ENCODE measurements at places on chromosomes 4 and X. TPM values are rescaled to one million over a fixed set of nuclear protein-coding genes. Genes with fewer than 3 reads are reported as not detected.

CCDC160 gene
- not detected for total RNA-seq

KLF8 gene
- total RNA-seq: 6.7 TPM

SOX3 gene
- total RNA-seq: not detected

GAGE12E gene
- total RNA-seq: not detected

EFHC2 gene
- not detected for total RNA-seq

SPANXA2 gene
- total RNA-seq: not detected

PITX2 gene
- total RNA-seq: not detected

CSAG3 gene
- total RNA-seq: 0.78 TPM

PRSS12 gene
- total RNA-seq: not detected

DTHD1 gene
- 1.0 TPM for total RNA-seq

HSFX3 gene
- total RNA-seq: not detected

PCDH19 gene
- total RNA-seq: not detected

VEGFC gene
- not detected for total RNA-seq

OTUD6A gene
- not detected for total RNA-seq

ZCCHC12 gene
- total RNA-seq: not detected

USP17L30 gene
- total RNA-seq: not detected

DDX53 gene
- total RNA-seq: not detected

KIAA1210 gene
- total RNA-seq: not detected

PYURF gene
- total RNA-seq: 55.9 TPM

SLC10A6 gene
- total RNA-seq: not detected

SSX1 gene
- not detected for total RNA-seq

DRP2 gene
- 0.39 TPM for total RNA-seq

ZNF157 gene
- total RNA-seq: 0.34 TPM

LONRF3 gene
- total RNA-seq: 0.71 TPM

KIT gene
- total RNA-seq: 0.17 TPM

EVC2 gene
- 0.32 TPM for total RNA-seq

SEPSECS gene
- total RNA-seq: 15.3 TPM

MAP7D2 gene
- total RNA-seq: 0.39 TPM

CNOT6L gene
- 121 TPM for total RNA-seq

CPLX1 gene
- total RNA-seq: 1.3 TPM

FGF2 gene
- total RNA-seq: 17.8 TPM

GUCY1B1 gene
- 0.26 TPM for total RNA-seq

PPP1R2C gene
- not detected for total RNA-seq

MAML3 gene
- total RNA-seq: 0.32 TPM

BTC gene
- not detected for total RNA-seq

MEPE gene
- not detected for total RNA-seq

GLRA2 gene
- not detected for total RNA-seq

NCBP2L gene
- not detected for total RNA-seq

CT45A10 gene
- total RNA-seq: not detected

CXCL11 gene
- total RNA-seq: not detected

WAS gene
- 122 TPM for total RNA-seq

MYL5 gene
- 35.0 TPM for total RNA-seq

RNF212 gene
- 0.93 TPM for total RNA-seq

CASP3 gene
- 116 TPM for total RNA-seq

Data from activated T-helper 1 cell treated with anti-CD3 and anti-CD28 coated beads, Interleukin-12 subunit alpha, Interleukin-12 subunit beta, Interleukin-2, Interleukin-4 antibody, amounts not matched to agents 30 ng/mL and 10 ng/mL and 1 ng/mL, durations not matched to agents 14 hours and 24 hours and 36 hours (primary cell).